Karpas-422 (cell line): ENCODE measurements at places on chromosomes 16 and 17.

GRCh38 chr17:45288825-45289224 lies 26.9 kb upstream of the SPATA32 start:
- no peak for DNase-seq

DNA sequence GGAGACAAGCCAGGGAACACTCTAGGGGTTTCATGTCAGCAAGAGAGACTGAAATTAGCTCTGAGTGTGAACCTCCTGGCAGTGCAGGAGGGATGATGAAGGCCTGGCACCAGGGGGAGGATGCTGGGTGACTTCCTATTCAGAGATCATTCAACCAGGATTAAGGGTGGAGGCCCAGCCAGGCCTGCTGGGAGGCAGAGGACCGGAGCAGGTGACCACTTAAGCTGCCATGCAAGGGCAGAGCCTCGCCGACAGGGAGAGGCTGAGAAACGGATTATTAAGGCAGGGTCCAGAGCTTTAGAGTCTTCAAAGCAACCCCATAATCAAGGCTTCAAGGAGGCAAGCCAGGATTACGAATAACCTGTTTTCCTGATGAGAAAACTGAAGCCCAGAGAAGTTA lies 10.6 kb upstream of the SRCIN1 start:
- no peak for DNase-seq

GRCh38 chr17:47810200-47810821 lies 11.3 kb downstream of the OSBPL7 start:
- DNase-seq = no peak

DNA sequence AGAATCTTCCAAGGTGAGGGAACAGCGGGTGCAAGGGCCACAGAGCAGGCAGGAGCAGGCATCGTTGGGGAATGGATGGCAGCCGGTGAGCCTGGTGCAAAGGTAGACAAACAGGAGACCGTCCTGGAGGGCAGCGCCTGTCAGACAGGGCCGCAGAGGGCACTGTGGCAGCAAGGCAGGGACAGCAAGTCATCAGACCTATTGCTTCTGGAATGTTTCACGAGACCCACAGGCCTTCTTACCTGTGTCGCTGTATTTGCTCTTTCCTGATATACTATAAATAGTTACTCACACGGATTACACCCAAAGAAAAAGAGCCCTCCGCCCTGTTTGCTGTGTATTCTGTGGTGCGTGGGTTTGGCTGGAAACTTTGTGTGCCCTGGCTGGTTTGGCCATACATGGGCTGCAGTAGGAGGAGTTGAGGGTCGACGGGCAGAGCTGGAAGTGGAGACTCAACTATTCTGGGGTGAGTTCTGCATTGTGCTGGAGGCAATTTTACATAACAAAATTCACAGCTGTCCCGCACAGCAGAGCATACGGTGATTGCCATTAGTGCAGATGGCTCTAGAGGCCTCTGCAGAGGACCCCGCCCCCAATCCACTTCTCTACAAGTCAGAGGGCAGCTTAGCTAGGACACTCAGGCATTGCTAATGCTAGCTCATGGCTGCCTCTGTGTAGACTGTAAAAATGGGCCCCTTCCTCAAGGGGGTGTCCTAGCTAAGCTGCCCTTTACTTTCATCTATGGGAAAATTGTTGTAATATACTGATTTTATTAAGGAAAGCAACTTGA lies 18.6 kb upstream of the POLR3E start:
- DNase-seq = no peak

DNA sequence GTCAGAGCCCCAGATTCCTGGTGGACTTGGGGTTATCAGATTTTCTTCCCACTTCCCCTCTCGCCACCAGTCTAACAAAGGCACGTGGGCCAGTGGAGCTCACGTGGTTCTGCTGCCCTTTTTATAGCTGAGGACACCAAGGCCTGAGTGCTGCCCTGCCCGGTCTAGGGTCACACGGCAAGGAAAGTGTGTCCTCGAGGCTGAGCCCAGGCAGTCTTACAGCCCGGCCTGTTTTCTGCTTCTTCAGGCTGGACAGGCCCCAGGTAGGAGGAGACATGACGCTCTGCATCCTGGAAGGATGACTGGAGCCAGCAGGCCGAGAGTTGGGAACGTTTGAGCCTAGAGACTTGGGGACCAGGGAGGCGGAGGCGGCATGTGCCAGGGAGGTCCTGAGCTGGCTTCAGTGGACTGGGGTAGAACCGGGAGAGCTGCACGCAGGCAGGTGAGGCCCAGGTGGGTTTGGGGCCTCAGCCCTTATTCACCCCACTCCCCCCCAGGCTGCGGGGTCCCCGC lies 3.5 kb downstream of the CTRB1 start:
- DNase-seq = no peak

DNA sequence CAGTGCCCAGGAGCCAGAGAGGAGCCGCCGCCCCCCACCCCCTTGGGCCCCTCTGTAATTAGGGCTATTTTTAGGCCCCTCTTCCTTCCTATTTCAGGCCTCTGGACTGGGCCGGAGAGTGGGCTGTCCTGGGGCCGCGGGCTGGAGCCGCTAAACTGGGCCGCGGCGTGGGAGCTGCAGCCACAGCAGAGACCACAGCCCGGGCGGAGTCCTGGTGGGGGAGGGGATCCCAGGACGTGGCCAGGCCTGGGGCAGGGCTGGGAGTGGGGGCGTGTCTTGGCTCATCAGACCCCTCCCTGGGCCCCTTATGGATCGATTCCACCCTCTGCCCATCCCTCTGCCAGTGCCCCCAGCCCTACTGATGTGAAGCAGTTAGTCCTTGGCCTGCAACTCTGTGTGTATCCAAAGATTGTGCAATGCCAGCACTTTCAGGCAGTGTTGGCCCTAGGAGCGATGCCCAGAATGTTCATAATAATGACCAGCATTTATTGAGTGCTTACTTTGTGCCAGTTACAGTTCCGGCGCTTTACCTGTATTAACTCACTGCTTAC lies 15.0 kb upstream of the TAC4 start:
- no peak for DNase-seq

- DNase-seq = no peak
Observed at GRCh38 chr16:3004781-3005284, 7.9 kb upstream of the CLDN9 start.

DNA sequence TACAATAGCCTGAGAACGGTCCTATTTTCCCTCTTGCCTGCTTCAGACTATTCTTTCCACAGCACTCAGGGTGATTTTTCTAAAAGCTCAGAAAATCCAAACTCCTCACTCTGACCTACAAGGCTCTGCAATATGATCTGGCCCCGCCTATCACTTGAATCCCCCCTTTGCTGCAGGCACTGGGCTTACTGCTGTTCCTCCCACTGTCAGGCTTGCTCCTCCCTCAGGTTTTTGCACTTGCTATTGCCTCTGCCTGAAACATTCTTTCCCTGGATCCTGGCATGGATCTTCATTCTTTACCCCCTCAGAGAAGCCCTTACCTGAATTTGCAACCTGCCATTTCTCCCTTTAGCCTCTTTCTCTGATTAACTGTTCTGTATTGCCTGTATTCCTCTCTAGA lies 52.3 kb downstream of the RPGRIP1L start:
- DNase-seq = no peak

GRCh38 chr17:78173097-78173715 lies 4.8 kb downstream of the SYNGR2 start:
- DNase-seq = no peak

- DNase-seq = no peak
Observed at GRCh38 chr17:61155590-61156237, 243.9 kb upstream of the TBX2 start.

DNA sequence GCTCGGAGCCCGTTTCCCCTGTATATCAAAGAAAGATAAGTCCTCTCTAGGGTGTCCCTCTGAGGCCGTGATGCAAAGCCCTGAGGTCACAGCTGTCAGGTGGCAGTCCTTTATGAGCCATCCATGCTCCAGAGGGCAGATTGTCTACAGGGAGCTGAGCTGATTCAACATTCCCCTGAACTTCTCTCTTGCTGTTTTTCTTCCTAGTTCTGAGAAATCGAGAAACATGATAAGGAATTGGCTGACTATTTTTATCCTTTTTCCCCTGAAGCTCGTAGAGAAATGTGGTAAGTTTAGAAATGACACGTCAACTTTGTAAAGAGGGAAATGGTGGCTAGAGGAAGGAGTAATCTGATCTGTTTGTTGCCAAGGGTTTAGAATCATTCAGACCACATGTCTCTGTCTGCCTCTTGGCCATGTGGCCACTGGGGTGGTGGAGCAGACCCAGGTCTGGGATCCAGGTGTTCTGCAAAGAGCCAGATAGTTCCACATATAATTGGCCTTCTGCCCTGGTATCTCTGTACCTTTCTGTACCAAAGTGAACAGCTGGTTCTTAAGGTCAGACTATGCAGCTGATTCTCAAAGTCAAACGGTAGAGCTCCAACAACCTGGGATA lies 3.5 kb downstream of the CTNS start:
- peak; percentile 75 for DNase-seq

- no peak for DNase-seq
Observed at GRCh38 chr16:72677662-72678447, 370.1 kb downstream of the ZFHX3 start.

DNA sequence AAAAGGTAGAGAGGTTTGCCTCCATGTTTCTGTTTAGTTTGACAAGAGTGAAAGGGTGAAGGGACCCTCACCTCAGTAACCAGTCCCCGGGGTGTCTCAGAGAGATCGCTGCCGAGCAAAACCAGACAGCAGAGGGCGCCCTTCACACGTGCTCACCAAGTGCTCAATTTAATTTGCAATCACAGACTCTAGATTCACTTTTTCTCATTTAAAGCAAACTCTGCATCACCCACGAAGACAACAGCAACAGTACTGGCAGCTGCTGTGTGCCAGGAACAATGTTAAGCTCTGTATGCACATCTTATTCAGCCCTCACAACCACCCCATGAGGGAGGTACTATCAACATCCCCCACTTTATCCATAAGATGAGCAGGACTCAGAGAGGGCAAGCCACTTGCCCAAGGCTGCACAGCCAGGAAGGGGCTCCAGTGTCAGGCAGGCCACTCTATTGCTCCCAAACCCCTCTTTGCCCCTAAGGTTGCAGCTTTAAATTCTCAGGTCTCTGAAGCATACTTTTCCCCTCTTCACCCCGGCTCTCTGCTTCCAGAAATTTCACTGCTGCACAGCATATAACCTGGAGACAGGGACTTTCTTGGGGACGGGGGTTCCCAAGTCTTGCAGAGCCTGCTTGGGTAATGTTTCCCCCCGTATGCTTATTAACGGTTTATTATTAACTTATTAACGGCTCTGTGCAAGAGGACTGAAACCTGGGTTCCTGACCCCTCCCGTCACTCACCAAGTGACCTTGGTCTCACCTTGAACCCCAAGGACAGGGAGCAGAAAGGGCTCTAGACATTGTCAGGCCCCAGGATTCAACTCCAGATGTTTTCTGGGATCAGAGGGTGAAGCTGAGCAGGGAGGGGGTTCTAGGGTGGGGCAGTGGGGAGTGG lies 70.9 kb downstream of the CNGB1 start:
- peak; percentile 90 for DNase-seq

- DNase-seq = no peak
Observed at GRCh38 chr17:63001689-63002394, 35.8 kb downstream of the TANC2 start.

DNA sequence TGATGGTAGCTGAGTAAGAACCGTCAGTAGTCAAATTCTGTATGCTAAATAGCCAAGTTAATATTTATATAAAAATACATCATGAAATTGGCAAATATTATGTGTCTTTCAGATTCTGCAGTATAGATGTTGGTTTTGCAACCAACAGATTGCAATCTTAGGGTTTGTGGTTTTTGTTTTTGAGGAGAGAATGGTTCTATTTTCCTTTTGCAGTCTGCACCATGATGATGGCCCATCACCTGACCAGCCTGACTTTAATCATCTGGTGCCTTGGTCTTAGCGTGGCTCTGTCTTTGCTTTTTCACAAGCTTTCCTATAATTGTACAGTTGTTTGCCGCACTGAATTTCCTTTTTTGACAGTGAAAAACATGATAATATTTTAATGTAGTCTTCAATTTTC lies 50.7 kb downstream of the NUP93 start:
- DNase-seq = no peak

GRCh38 chr16:67659675-67660563 lies at the start of gene ACD:
Gene ACD, minus strand, starts transcription at chr16:67660260. Its CDS starts 40 bp downstream, at chr16:67660220.
- DNase-seq = peak; percentile 98

GRCh38 chr17:79221597-79221996 lies 147.0 kb downstream of the ENGASE start:
- no peak for DNase-seq

GRCh38 chr16:30567991-30568638 lies 3.4 kb downstream of the ZNF688 start:
- no peak for DNase-seq

GRCh38 chr17:78693346-78694083 lies 88.6 kb downstream of the CYTH1 start:
- DNase-seq = no peak

- no peak for DNase-seq
Observed at GRCh38 chr17:37339321-37339720, 36.5 kb upstream of the C17orf78 start.

GRCh38 chr16:78939597-78939996 lies 660.9 kb downstream of the MAF start:
- no peak for DNase-seq

GRCh38 chr17:78258323-78259191 lies 27.1 kb downstream of the TMEM235 start:
- no peak for DNase-seq

GRCh38 chr17:79294459-79295071 lies 219.9 kb downstream of the ENGASE start:
- DNase-seq = peak; percentile 47

DNA sequence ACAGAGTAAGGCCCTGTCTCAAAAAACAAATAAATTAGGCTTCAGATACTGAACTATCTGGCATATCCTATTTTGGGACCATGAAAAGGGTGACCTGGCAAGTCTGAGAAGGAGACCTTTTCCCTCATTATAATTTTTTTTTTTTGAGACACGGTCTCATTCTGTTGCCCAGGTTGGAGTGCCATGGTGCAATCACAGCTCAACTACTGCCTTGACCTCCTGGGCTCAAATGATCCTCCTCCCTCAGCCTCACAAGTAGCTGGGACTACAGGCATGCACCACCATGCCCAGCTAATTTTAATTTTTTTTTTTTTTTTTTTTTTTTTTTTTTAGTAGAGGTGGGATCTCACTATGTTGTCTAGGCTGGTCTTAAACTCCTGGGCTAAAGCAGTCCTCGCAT lies 37.3 kb downstream of the PLCG2 start:
- no peak for DNase-seq

DNA sequence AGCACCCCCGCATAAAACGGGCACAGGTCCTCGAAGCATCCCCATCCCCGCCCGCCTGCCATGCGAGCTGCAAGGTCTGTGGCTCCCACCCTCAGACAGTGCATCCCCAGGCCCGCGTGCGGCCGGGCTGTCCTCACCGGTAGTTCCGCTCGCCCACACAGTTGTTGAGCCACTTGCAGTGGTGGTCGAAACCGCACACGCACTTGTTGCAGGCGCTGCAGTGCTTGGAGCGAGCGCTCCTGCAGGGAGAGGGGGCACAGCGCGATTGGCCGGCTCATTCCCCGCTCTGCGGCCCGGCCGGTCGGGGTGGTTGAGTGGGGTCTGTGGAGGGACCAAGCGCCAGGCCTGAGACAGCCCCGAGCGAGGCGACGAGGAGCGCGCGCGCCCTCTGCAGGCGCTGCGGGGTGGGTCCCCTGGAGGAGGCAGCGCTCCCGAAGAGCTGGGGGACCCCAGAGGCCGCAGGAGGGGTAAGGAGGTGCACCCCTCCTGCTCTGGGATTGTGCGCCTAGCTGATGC lies 6.0 kb upstream of the TPPP3 start:
- peak; percentile 87 for DNase-seq
